Regular cardiac myocyte (primary cell): ENCODE measurements at places on chromosomes 3 and 15. TPM values are rescaled to one million over a fixed set of nuclear protein-coding genes. Genes with fewer than 3 reads are reported as not detected.

MUC13 gene
- not detected in 2 replicates for total RNA-seq

NAALADL2 gene
- total RNA-seq: 5.8 and 7.3 TPM in 2 replicates

RAD51 gene
- 1.1 and 14.2 TPM in 2 replicates for total RNA-seq

CRBN gene
- 67.1 and 201 TPM in 2 replicates for total RNA-seq

CFAP161 gene
- total RNA-seq: under 0.01 TPM in 1 of 2 replicates, not detected in the other

CCDC32 gene
- 21.7 and 23.7 TPM in 2 replicates for total RNA-seq
